Activated CD8-positive, alpha-beta T cell treated with anti-CD3 and anti-CD28 coated beads for 36 hours (primary cell): ENCODE measurements at places on chromosomes 2 and 18. TPM values are rescaled to one million over a fixed set of nuclear protein-coding genes. Genes with fewer than 3 reads are reported as not detected.

Gene PRKD3
- 23.8 TPM for total RNA-seq

- no peak overlapping the region for H3K27ac ChIP-seq
- H3K36me3 ChIP-seq = no peaks in the 10 kb centered on the region
- H3K27me3 ChIP-seq = no peaks in the 10 kb centered on the region
Observed at GRCh38 chr18:4181086-4181485, 274.0 kb downstream of the DLGAP1 start.

GRCh38 chr2:10876394-10876793, 35.3 kb upstream of the KCNF1 start:
- peaks cover 3% of the 10 kb centered on the region for H3K4me1 ChIP-seq
- no peak for DNase-seq
- no peaks in the 10 kb centered on the region for H3K36me3 ChIP-seq
- no peak overlapping the region for H3K4me3 ChIP-seq
- H3K27me3 ChIP-seq = peaks cover 11% of the 10 kb centered on the region

- H3K4me1 ChIP-seq = no peaks in the 10 kb centered on the region
- DNase-seq = no peak
- no peak overlapping the region for H3K27ac ChIP-seq
- H3K36me3 ChIP-seq = no peaks in the 10 kb centered on the region
- no peaks in the 10 kb centered on the region for H3K27me3 ChIP-seq
- H3K4me3 ChIP-seq = no peak overlapping the region
Observed at GRCh38 chr2:164935118-164936101, 19.9 kb downstream of the SLC38A11 start.

Gene GALR1
- total RNA-seq = not detected

- H3K4me1 ChIP-seq = no peaks in the 10 kb centered on the region
- H3K4me3 ChIP-seq = no peak overlapping the region
- no peak overlapping the region for H3K27ac ChIP-seq
- H3K27me3 ChIP-seq = no peaks in the 10 kb centered on the region
- no peak for DNase-seq
Observed at GRCh38 chr18:39772155-39772919, 2182.7 kb upstream of the PIK3C3 start.

Gene RAB11FIP5
- 9.0 TPM for total RNA-seq

GRCh38 chr2:21910832-21911507, 787.2 kb downstream of the TDRD15 start:
- no peak for DNase-seq
- H3K4me1 ChIP-seq = no peaks in the 10 kb centered on the region
- H3K27me3 ChIP-seq = no peaks in the 10 kb centered on the region
- no peaks in the 10 kb centered on the region for H3K36me3 ChIP-seq
- no peak overlapping the region for H3K4me3 ChIP-seq

GRCh38 chr2:238743243-238744065, 104.4 kb upstream of the TWIST2 start:
- DNase-seq = no peak
- H3K36me3 ChIP-seq = no peaks in the 10 kb centered on the region

Gene SERPINB13
- total RNA-seq = not detected

DNA sequence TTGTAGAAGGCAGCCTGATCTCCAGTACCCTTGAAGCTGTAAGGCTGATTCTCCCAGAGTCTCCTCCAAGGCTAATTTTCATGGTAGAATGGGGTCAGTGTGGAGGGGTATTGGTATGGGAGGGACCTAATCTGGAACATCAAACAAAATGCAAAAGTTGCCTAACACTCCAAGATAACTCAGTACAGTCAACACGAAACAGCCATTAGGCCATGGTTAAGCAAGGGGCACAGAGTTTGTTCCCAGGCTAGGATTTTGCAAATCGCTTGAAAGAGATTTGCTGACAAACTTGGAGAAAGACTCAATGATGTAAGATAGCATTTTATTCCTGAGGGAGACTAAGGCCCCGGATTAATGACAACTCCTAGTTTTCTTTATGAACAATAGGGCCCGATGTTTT, 5.4 kb downstream of the PID1 start:
- H3K4me1 ChIP-seq = no peaks in the 10 kb centered on the region
- DNase-seq = no peak
- peaks cover 10% of the 10 kb centered on the region for H3K27me3 ChIP-seq
- no peak overlapping the region for H3K4me3 ChIP-seq
- H3K27ac ChIP-seq = no peak overlapping the region

Gene DNAJC5G
- not detected for total RNA-seq

DNA sequence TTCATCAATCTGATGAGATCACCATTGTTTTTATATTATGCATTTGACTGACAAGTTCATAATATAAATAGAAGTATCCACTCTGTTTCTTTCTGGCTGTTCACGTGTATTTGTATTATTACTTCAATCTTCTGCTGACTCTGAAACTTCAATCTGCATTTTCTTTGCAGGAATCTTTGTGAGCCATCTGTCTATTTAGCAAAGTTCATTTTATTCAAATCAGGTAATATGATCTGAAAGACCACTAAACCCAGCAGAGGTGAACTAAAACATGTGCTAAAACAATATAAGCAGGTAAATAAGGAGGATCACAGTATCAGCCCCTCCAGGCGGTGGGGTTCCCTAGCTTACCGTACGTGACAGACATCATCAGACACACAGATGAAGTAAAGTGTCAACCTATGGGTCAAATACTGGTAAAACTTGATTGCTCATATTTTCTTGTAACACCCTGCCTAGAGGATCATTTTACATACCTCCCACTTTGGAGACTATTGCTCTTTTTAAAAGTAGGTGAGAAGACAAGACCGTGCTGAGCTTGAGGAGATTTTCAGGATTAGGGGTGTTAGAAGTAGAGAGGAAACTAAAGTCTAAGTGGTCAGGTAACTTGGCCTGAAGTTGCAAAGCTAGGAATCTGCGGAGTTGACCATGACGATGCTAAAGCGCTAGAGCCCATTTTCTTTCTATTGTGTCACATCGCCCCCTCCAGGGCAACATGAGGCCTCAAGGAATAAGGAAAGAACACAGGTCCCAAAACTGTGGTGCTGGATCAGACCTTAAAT, 9.0 kb downstream of the DTNB start:
- peaks cover 15% of the 10 kb centered on the region for H3K4me1 ChIP-seq
- no peaks in the 10 kb centered on the region for H3K27me3 ChIP-seq
- no peaks in the 10 kb centered on the region for H3K36me3 ChIP-seq
- no peak overlapping the region for H3K27ac ChIP-seq
- DNase-seq = peak; percentile 56

- no peak overlapping the region for H3K4me3 ChIP-seq
- no peak for DNase-seq
- H3K36me3 ChIP-seq = no peaks in the 10 kb centered on the region
- H3K27ac ChIP-seq = no peak overlapping the region
Observed at GRCh38 chr2:112140899-112141625, 2.9 kb downstream of the FBLN7 start.

Gene SCN3A
- not detected for total RNA-seq

DNA sequence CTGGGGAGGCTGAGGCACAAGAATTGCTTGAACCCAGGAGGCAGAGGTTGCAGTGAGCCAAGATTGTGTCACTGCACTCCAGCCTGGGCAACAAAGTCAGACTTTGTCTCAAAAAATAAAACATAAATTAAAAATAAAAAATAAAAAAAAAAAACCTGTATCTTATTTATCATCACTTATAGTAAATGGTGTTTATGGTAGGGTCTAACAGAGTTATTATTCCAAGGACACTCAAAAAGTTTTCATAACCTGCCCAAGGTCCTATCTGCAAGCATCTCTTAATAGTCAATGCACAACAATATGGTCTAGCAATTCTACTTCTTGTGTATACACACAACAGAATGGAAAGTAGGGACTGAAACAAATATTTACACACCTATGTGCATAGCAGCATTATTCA, 47.3 kb upstream of the MYCN start:
- H3K4me3 ChIP-seq = no peak overlapping the region
- peaks cover 2% of the 10 kb centered on the region for H3K27me3 ChIP-seq
- no peak for DNase-seq
- no peaks in the 10 kb centered on the region for H3K36me3 ChIP-seq

Gene ANTXR1
- 0.05 TPM for total RNA-seq

- H3K4me3 ChIP-seq = no peak overlapping the region
- H3K36me3 ChIP-seq = no peaks in the 10 kb centered on the region
- no peak overlapping the region for H3K27ac ChIP-seq
- H3K27me3 ChIP-seq = no peaks in the 10 kb centered on the region
Observed at GRCh38 chr2:172640389-172640788, 84.5 kb downstream of the PDK1 start.

GRCh38 chr2:20915271-20915670, 92.4 kb upstream of the LDAH start:
- no peaks in the 10 kb centered on the region for H3K4me1 ChIP-seq
- no peaks in the 10 kb centered on the region for H3K36me3 ChIP-seq
- peaks cover 22% of the 10 kb centered on the region for H3K27me3 ChIP-seq
- no peak overlapping the region for H3K4me3 ChIP-seq
- DNase-seq = no peak

Gene APLF
- 2.9 TPM for total RNA-seq

DNA sequence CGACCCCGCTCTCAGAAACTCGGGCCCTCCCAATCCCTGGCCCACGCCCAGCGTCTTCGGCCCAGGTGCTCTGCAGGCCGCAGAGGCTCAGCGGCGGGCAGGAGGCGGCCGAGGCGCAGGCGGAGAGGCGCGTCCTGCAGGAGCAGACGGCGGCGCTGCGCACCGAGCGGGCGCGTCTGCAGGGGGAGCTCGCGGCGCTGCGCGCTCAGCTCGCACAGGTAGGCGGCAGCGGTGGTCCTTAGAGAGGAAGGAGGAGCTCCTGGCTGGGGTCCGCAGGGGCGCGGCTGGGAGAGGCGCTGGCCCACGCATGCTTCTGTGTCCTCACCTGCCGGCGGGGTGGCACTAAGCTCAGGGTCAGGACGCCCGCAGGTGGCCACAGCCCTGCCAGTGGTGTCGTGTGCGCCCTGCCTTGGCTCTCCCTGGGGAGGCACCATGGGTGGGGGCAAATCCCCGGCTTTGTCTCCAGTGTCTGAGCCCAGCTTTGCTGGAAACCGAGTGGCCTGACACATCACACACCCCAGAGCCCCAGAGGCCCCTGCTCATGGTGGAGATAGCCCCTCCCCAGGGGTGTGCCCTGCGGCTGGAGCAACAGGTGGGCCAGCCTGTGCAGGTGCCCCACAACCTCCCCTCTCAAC, 14.9 kb upstream of the SNED1 start:
- no peaks in the 10 kb centered on the region for H3K4me1 ChIP-seq
- H3K27ac ChIP-seq = no peak overlapping the region
- peak; percentile 53 for DNase-seq

- no peak overlapping the region for H3K27ac ChIP-seq
- peaks cover 4% of the 10 kb centered on the region for H3K36me3 ChIP-seq
- H3K4me3 ChIP-seq = no peak overlapping the region
- DNase-seq = no peak
Observed at GRCh38 chr18:23033056-23033455, 99.9 kb downstream of the RBBP8 start.

GRCh38 chr2:17388798-17389197, 129.4 kb downstream of the RAD51AP2 start:
- H3K27me3 ChIP-seq = no peaks in the 10 kb centered on the region
- H3K27ac ChIP-seq = no peak overlapping the region
- H3K4me1 ChIP-seq = no peaks in the 10 kb centered on the region
- DNase-seq = no peak
- H3K4me3 ChIP-seq = no peak overlapping the region

DNA sequence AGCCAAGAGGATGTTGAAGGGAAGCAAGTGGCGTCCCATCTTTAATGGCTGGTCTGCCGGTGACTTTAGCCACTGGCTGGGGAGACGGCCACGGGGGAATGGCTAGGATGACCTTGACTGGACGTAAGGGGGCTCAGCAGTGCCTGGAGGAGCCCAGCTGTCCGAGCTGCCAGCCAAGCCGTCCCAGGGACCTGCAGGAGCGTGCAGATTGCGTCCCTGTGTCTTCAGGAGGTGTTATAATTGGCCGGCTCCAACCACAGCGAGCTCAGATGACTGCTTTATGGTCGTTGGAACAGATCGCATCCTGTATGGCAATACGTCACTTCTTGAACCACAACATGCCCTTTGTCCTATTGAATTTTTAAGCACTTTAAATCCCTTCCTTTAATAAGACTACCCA, 204.6 kb downstream of the EIPR1 start:
- H3K36me3 ChIP-seq = peaks cover 11% of the 10 kb centered on the region
- H3K4me3 ChIP-seq = no peak overlapping the region
- no peak overlapping the region for H3K27ac ChIP-seq
- H3K27me3 ChIP-seq = no peaks in the 10 kb centered on the region

DNA sequence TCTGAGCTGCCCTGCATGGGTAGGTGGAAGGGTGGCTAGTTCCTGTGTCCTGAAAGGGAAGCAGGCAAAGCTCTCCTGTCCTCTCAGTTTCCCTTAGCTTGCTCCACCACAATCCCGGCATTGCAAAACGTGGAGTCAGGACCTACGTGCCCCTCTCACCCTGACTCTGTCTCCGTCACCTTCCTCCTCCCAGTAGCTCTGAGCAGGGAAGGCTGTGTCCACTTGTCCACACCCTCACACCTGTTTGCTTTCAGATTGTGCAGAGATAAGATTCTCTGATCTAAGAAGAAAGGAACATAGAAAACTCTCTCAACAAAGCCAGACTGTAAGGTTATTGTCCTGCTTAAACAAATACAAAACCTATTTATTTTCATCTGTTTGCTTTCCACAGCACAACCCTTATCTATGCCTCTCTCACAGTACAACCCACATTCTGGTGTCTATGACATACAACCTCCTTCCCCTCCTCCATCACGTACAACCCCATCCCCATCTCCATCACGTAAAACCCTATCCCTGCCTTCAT, 79.0 kb downstream of the ALPK2 start:
- H3K27me3 ChIP-seq = no peaks in the 10 kb centered on the region
- no peak overlapping the region for H3K27ac ChIP-seq
- peaks cover 1% of the 10 kb centered on the region for H3K36me3 ChIP-seq
- no peak overlapping the region for H3K4me3 ChIP-seq
- H3K4me1 ChIP-seq = peaks cover 44% of the 10 kb centered on the region
- no peak for DNase-seq

Gene PDE1A
- not detected for total RNA-seq

- H3K27me3 ChIP-seq = peaks cover 86% of the 10 kb centered on the region
- peaks cover 16% of the 10 kb centered on the region for H3K4me1 ChIP-seq
- H3K36me3 ChIP-seq = peaks cover 3% of the 10 kb centered on the region
- no peak overlapping the region for H3K4me3 ChIP-seq
- no peak overlapping the region for H3K27ac ChIP-seq
Observed at GRCh38 chr2:176162911-176163671, 6.0 kb downstream of the HOXD3 start.

GRCh38 chr18:55400081-55400480, 187.9 kb downstream of the TCF4 start:
- H3K36me3 ChIP-seq = no peaks in the 10 kb centered on the region
- no peak overlapping the region for H3K27ac ChIP-seq
- no peaks in the 10 kb centered on the region for H3K27me3 ChIP-seq
- no peak overlapping the region for H3K4me3 ChIP-seq
- H3K4me1 ChIP-seq = no peaks in the 10 kb centered on the region

GRCh38 chr2:42974169-42974720, 181.9 kb upstream of the HAAO start:
- no peak overlapping the region for H3K4me3 ChIP-seq
- no peaks in the 10 kb centered on the region for H3K27me3 ChIP-seq
- peaks cover 16% of the 10 kb centered on the region for H3K4me1 ChIP-seq
- H3K36me3 ChIP-seq = no peaks in the 10 kb centered on the region
- no peak overlapping the region for H3K27ac ChIP-seq
